ENCODE measurements at places on chromosomes 7 and 10.

DNA sequence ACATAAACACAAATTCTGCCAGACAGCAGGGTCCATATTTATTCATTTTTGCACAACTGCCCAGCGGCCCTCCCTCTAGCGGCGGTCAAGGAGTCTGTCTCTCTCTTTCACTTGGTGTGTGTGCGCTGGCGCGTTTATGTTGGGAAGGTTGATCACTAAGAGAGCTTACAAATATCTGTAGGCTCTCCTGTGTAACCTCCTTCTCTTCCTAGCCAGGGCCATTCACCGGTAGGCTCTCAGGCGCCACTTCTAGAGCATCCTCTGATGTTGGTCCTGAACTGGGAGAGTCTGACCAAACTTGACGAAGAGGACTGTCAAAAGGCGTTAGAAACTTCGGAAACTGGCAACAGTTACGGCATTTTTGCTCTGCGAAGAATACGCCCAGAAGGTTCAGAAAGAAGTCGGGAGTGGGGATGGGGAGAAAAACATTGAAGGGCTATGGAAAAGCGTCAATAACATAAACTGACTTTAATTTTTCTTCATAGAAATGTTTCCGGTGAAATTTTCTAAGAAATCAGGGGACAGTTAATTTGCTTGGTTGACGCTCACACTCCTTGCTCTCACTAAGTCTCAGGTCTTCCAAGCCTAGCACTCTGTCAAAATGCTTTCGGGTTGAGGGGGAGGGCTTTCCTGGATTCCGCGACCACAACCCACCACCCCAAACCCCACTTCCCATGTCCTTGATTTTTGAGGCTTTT is 731.1 kb downstream of the ZWINT start:
- H3K4me1 ChIP-seq: peaks cover 27% of the 10 kb centered on the region
- peak overlapping the region; percentile 84 for H3K27ac ChIP-seq
- peak; percentile 40 for DNase-seq
- no peaks in the 10 kb centered on the region for H3K36me3 ChIP-seq

- peaks cover 9% of the 10 kb centered on the region for H3K36me3 ChIP-seq
- H3K4me3 ChIP-seq: no peak overlapping the region
- no peaks in the 10 kb centered on the region for H3K4me1 ChIP-seq
- DNase-seq: no peak
- H3K27me3 ChIP-seq: no peaks in the 10 kb centered on the region
Observed at GRCh38 chr7:105782391-105783042, 93.9 kb downstream of the ATXN7L1 start.

- H3K27me3 ChIP-seq: peaks cover 8% of the 10 kb centered on the region
- no peak for DNase-seq
- H3K36me3 ChIP-seq: no peaks in the 10 kb centered on the region
- H3K27ac ChIP-seq: no peak overlapping the region
- peaks cover 4% of the 10 kb centered on the region for H3K4me1 ChIP-seq
Observed at GRCh38 chr10:125177641-125178640, 17.6 kb upstream of the CTBP2 start.

DNA sequence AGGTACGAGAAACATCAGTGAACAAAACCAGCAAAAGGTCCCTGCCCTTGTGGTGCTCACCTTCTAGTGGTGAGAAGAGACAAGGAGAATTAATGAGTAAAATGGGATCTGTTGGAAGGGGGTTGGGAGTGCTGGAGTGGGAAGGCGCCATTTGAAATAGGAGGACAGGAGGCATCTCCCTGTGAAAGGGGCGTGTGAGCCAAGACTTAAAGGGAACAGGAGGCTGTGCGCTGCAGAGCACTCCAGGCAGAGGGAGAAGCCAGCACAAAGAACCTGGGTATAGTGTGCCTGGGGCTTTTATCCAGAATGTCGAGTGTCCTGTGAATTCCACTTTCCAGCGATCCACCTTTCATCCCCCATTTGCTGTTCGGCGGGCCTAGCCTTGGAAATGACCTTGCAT is 497.9 kb upstream of the GALNT17 start:
- DNase-seq: no peak
- H3K27me3 ChIP-seq: peaks cover 50% of the 10 kb centered on the region
- H3K36me3 ChIP-seq: peaks cover 4% of the 10 kb centered on the region
- H3K4me1 ChIP-seq: peaks cover 45% of the 10 kb centered on the region
- H3K4me3 ChIP-seq: no peak overlapping the region

DNA sequence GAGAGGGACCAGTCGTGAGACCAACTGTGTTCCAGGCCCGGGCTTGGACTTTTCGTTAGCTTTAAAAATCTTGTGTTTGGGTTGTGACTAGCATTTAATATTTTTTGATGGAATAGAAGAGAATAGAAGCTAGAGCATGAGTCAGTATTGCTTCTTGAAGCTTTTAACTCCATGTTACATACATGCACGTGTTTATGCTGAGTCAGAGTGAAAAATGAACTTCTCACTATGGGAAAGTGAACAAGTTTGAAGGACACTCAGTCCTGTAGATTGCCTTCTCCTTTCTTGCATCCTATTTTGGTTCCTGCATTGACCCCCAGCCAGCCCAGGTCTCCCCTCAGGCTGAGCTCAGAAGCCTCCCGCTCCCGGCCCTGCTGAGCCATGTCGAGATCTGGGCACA is 31.8 kb downstream of the GHRHR start:
- H3K4me3 ChIP-seq: no peak overlapping the region
- no peak overlapping the region for H3K27ac ChIP-seq
- no peaks in the 10 kb centered on the region for H3K27me3 ChIP-seq
- no peaks in the 10 kb centered on the region for H3K4me1 ChIP-seq
- DNase-seq: no peak

DNA sequence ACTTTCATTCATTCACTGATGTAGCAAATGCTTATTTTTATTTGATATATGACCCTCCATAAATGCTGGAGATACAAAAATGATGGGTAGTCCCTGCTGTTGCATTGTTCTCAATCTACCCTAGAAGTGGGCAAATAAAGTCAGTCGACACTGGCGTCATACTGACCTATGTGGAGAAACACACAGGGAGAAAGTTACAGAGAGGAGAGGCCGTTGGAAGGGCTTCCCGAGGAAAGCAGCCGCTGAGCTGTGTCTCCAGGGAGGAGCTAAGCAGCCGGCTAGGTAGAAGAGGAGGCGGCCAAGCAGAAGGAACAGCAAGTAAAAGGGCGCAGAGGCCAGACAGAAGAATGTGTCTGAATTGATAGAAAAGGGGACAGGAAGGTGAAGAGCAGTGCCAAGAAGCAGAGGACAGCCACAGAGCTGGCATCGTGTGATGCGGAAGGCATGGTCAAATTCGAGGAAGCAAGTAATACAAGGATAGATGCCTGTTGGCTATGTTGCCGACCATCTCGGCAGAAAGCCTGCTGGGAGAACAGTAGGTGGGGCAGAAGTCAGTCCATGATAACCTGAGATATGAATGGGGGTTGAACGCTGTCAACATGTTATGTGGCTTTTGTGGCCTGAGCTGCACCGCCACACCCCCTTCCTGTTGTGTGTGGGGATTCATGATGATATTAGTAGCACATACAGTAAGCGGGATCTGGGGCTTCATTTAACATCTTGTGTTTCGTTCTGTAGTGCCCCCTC is 25.9 kb downstream of the ST8SIA6 start:
- H3K27ac ChIP-seq: no peak overlapping the region
- H3K4me3 ChIP-seq: no peak overlapping the region
- no peak for DNase-seq

GRCh38 chr10:63265222-63265617 is 132.1 kb downstream of the NRBF2 start:
- H3K36me3 ChIP-seq: peaks cover 16% of the 10 kb centered on the region
- DNase-seq: no peak
- H3K4me1 ChIP-seq: peaks cover 33% of the 10 kb centered on the region
- H3K4me3 ChIP-seq: peak overlapping the region; percentile 85
- no peaks in the 10 kb centered on the region for H3K27me3 ChIP-seq
